Effector memory CD8-positive, alpha-beta T cell (primary cell): ENCODE measurements at places on chromosomes 3 and 15.

DNA sequence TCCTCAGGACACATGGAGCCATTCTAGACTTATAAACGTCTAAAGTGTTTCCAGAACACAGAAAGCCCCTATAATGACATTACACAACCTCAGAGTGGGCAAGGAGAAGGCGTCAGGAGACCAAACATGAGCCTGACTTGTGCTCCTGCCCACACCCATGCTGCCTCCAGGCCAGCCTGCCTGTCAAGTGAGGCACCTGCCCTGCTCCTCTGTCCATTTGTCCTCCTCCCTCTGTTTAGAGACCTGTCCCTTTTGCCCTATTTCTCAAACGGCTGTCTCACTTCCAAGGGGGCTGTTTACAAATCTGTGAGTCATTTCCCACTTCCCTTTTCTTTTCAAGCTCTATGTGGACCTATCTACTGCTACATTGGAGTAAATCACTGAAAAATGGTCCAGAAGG lies 21.0 kb downstream of the ZDHHC3 start:
- H3K4me1 ChIP-seq: peaks cover 31% of the 10 kb centered on the region
- no peaks in the 10 kb centered on the region for H3K36me3 ChIP-seq
- no peak overlapping the region for H3K4me3 ChIP-seq
- DNase-seq: no peak
- peak overlapping the region; percentile 58 for H3K27ac ChIP-seq
- H3K27me3 ChIP-seq: no peaks in the 10 kb centered on the region

DNA sequence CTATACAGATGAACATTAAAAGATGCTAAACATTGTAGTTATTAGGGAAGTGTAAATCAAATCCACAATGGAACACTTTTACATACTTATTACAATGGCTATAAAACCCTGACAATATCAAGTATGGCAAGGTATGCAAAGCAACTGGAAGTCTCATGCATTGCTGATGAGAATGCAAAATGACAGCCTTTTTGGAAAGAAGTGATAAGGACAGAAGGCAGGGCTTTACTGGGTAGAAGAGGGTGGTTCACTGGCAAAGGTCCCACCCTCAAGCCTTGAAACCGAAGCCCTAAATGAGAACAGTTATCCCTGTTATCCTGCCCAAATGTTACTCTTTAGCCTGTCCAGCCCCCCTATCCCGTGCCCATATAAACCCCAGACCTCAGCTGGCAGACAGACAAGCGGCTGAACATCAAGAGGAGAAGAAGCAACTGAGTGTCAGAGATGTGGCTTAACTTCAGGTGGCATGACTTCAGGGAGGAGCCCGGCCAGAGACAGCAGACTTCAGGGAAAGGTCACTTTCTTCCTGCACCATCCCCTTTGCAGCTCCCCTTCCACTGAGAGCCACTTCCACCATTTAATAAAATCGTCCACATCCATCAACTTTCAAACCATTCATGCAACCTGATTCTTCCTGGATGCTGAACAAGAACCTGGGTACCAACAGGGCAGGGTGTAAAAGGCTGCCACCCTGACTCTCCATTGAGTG lies 732 bp upstream of the GCSAM start:
- peaks cover 6% of the 10 kb centered on the region for H3K36me3 ChIP-seq
- no peak for DNase-seq
- no peaks in the 10 kb centered on the region for H3K27me3 ChIP-seq
- peaks cover 23% of the 10 kb centered on the region for H3K4me1 ChIP-seq

GRCh38 chr3:37115446-37115845 lies 58.9 kb downstream of the LRRFIP2 start:
- no peak for DNase-seq
- H3K27ac ChIP-seq: no peak overlapping the region
- H3K4me1 ChIP-seq: peaks cover 4% of the 10 kb centered on the region
- no peaks in the 10 kb centered on the region for H3K27me3 ChIP-seq

- H3K4me3 ChIP-seq: no peak overlapping the region
- H3K27me3 ChIP-seq: peaks cover 20% of the 10 kb centered on the region
- DNase-seq: no peak
- no peak overlapping the region for H3K27ac ChIP-seq
Observed at GRCh38 chr15:32802286-32802936, 84.6 kb downstream of the GREM1 start.

- no peak overlapping the region for H3K4me3 ChIP-seq
- H3K36me3 ChIP-seq: peaks cover 23% of the 10 kb centered on the region
- DNase-seq: no peak
- no peaks in the 10 kb centered on the region for H3K27me3 ChIP-seq
Observed at GRCh38 chr3:44923632-44924456, 49.4 kb downstream of the TGM4 start.

GRCh38 chr3:148737104-148737530 lies 39.4 kb downstream of the AGTR1 start:
- no peaks in the 10 kb centered on the region for H3K36me3 ChIP-seq
- no peak overlapping the region for H3K4me3 ChIP-seq
- H3K4me1 ChIP-seq: no peaks in the 10 kb centered on the region
- H3K27ac ChIP-seq: no peak overlapping the region
- DNase-seq: no peak
- no peaks in the 10 kb centered on the region for H3K27me3 ChIP-seq

DNA sequence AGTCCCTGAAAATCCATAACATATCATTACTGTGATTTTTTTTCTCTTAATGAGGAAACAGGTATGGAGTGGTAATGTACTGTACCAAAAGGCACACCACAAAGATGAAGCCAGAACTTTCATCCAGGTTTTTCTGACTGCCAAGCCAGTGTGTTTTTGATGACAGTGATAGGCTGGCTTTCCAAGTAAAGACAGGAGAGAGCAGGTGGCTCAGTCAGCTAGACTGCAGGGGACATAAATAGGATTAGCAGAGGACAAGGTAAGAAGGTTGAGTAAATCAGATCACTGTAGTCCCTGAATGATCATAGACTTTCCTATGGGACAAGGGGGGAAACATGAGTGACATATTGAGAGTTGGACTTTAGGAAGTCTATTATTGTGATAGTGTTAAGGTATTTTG lies 127.9 kb downstream of the GADL1 start:
- peaks cover 11% of the 10 kb centered on the region for H3K27me3 ChIP-seq
- H3K36me3 ChIP-seq: no peaks in the 10 kb centered on the region
- no peaks in the 10 kb centered on the region for H3K4me1 ChIP-seq
- DNase-seq: no peak
- no peak overlapping the region for H3K27ac ChIP-seq
- H3K4me3 ChIP-seq: no peak overlapping the region

DNA sequence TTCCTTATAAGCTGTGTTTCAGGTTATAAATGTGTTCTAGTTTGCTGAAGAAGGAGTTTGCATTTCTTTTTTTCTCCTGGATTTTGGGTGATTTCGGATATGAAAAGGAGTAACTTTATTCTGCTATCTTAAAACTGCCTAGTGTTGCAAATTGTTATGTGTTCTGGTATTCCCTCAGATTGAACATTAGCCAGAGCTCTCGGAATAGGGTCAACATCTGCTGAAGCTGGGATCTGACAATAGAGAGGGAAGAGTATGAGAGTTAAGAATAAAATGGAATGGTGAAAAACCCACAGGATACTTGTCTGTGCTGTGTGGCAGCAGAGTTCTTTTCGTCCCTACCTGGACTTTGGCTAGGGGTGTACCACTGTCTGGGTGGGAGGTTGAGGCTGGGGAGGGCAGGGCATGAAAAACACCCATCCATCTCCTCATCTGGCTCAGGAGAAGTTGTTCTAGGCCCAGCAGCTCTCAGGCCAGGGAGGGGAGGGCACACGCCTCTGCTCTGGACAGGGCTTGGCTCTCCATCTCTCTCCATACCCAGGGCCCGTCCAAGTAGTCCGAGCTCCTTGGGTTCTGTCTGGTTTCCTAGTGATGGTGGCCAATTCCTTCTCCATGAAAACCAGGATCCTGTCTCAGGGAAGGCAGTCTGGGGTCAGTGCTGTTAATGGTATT lies 13.2 kb downstream of the SPSB4 start:
- no peak overlapping the region for H3K27ac ChIP-seq
- no peaks in the 10 kb centered on the region for H3K27me3 ChIP-seq
- H3K4me1 ChIP-seq: peaks cover 8% of the 10 kb centered on the region
- no peak for DNase-seq

DNA sequence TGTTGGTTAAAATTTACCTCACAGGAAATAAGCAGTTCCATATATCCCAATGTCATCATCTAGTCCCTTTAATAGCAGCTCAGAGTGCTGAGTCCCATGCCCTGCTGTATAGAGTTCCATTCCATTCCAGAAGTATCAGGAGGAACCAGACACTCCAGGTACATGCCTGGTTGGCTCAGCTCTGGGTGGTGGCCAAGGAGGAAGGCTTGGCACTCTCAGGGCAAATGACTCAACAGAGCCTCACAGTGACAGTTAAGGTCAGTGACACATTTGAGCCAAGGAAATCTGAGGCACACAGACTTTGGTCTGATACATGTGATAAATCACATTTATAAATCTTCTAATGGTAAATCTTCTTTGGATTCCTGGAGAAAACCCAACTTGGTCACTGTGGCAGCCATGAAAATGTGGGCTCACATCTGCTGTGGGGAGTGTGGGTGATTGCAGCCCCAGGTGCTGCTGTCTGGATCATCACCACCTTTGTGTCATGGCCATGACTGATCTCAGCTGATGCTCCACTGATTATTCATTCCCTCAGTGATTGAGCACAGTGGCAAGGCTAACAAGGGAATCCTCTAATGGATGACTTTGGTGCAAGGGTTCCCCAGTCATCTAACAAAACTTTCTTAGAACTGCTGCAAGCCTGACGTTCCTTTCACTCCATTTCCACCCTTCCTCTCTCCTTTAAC lies 9.3 kb downstream of the HHLA2 start:
- no peak overlapping the region for H3K27ac ChIP-seq
- no peak overlapping the region for H3K4me3 ChIP-seq
- no peak for DNase-seq
- peaks cover 3% of the 10 kb centered on the region for H3K36me3 ChIP-seq

DNA sequence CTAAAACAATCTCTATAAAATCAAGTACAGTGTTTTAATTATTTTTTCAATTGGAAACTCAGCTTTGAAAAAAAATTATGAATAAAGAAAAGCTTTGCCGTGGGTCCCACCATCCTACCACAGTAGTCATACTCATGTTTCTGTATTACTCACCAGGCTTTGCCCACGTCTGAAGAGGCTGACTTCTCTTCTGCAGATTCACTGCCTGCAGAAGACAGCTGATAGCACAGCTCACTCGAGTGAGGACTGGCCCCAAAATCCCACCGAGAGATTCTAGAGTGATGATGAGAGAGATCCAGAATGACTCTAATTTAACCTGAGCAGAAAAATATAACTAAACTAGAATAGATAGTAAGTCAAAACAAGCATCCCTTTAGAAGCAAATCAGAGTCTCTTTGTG lies 11.9 kb downstream of the C2CD4B start:
- peaks cover 31% of the 10 kb centered on the region for H3K27me3 ChIP-seq
- no peaks in the 10 kb centered on the region for H3K4me1 ChIP-seq
- no peaks in the 10 kb centered on the region for H3K36me3 ChIP-seq
- DNase-seq: no peak
- no peak overlapping the region for H3K4me3 ChIP-seq
- no peak overlapping the region for H3K27ac ChIP-seq

GRCh38 chr3:27613846-27614500 lies 108.2 kb downstream of the EOMES start:
- peaks cover 3% of the 10 kb centered on the region for H3K36me3 ChIP-seq
- H3K4me1 ChIP-seq: no peaks in the 10 kb centered on the region
- H3K27ac ChIP-seq: no peak overlapping the region
- no peaks in the 10 kb centered on the region for H3K27me3 ChIP-seq

DNA sequence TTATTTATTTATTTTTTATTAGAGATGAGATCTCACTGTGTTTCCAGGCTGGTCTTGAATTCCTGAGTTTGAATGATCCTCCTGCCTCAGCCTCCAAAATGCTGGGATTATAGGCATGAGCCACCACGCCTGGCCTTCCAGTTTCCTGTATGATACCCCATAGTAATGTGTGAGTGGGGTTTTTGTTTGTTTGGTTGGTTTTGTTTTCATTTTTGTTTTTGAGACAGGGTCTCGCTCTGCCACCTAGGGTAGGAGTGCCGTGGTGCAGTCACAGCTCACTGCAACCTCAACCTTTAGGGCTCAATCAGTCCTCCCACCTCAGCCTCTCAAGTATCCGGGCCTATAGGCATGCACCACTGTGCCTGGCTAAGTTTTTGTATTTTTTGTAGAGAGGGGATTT lies 30.9 kb downstream of the GOLM2 start:
- H3K4me3 ChIP-seq: no peak overlapping the region
- H3K27me3 ChIP-seq: no peaks in the 10 kb centered on the region
- H3K4me1 ChIP-seq: peaks cover 17% of the 10 kb centered on the region
- no peak overlapping the region for H3K27ac ChIP-seq

- H3K27me3 ChIP-seq: peaks cover 14% of the 10 kb centered on the region
- H3K4me1 ChIP-seq: no peaks in the 10 kb centered on the region
- DNase-seq: no peak
- H3K27ac ChIP-seq: no peak overlapping the region
Observed at GRCh38 chr15:67915461-67916374, 75.9 kb upstream of the RNU6-1 start.

DNA sequence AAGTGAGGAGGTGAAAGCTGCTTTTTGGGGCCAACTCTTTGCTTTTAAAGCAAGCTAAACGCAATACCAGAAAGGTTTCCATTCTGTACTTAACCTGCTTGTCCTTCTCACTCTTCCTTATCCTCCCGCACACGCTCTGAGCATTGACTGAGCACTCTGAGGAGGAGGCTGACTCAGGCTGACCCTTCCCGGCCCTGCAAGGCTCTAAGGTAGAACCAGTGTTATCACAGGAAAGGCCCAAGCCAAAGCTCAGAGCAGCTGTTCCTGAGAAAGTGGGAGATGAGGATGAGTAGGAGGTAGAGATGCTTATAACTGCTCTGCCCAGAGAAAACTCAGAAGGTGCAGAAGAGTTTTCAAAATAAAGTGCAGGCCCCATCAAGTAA lies 2.3 kb downstream of the B3GNT5 start:
- DNase-seq: no peak
- H3K27ac ChIP-seq: no peak overlapping the region
- H3K4me3 ChIP-seq: peak overlapping the region; percentile 62
- peaks cover 9% of the 10 kb centered on the region for H3K4me1 ChIP-seq

DNA sequence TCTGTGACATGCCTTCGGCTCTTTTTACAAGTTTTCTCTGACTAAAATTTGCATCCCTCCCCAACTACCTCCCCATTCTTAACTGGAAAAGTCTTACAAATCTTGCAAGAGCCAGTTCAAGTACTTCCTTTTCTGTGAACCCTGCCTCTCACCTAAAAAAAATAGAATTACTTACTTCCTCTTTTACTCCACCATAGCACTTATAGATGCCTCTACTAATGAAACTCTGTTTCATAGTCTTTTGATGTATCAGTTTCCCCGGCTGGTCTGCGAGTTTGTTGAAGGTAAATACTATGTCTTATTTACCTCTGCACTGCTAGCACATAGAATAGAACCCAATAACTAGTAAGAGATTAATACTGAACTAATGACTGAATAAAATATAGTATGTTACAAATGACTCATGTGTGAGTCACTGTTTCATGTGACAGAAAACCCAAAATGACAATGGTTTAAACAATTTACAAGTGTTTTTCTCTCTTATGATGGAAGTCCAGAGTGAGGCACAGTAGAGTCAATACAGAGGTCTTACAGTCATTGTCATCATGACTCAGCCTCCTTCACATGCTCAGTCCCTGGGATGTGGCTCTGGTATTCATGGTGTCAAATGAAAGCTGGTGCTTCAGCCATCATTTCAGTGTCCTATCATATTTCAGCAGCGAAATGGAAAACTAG lies 393.5 kb downstream of the RSL24D1 start:
- H3K27ac ChIP-seq: no peak overlapping the region
- H3K27me3 ChIP-seq: no peaks in the 10 kb centered on the region
- H3K4me3 ChIP-seq: no peak overlapping the region
- no peaks in the 10 kb centered on the region for H3K4me1 ChIP-seq
- no peak for DNase-seq
- no peaks in the 10 kb centered on the region for H3K36me3 ChIP-seq

GRCh38 chr15:35064576-35065190 lies 20.4 kb downstream of the NANOGP8 start:
- no peak overlapping the region for H3K27ac ChIP-seq
- no peaks in the 10 kb centered on the region for H3K36me3 ChIP-seq
- no peak for DNase-seq
- H3K4me3 ChIP-seq: no peak overlapping the region
- peaks cover 11% of the 10 kb centered on the region for H3K27me3 ChIP-seq
- H3K4me1 ChIP-seq: no peaks in the 10 kb centered on the region
